ENCODE measurements at places on chromosomes 11 and 22.

- H3K4me3 ChIP-seq = peak overlapping the region; percentile 69
- peak overlapping the region; percentile 99 for H3K27ac ChIP-seq
- H3K36me3 ChIP-seq = no peaks in the 10 kb centered on the region
- DNase-seq = no peak
These were observed 702 bp downstream of the BIRC2 start for GRCh38 chr11:102347462-102348370.

DNA sequence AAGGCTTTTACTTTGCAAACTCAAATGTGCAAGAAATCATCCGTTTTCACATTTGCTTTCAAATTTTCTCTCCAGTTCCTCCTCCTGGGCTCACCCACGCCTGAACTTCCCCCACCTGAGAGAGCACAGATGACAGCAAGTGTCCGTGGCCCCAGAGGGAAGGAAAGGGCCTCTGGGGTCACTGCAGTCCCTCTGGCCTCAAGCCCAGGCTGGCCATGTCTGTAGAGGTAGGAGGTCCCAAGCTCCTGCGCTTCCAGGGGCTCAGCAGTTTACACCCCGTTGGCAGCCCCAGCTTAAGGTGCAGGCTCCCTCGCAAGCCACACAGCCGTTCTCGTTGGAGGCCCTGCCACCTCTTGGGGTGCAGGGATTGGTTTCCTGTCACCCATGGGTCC is 40.5 kb upstream of the PRDM11 start:
- peaks cover 19% of the 10 kb centered on the region for H3K4me1 ChIP-seq
- no peak overlapping the region for H3K4me3 ChIP-seq
- H3K36me3 ChIP-seq = no peaks in the 10 kb centered on the region
- no peaks in the 10 kb centered on the region for H3K27me3 ChIP-seq

DNA sequence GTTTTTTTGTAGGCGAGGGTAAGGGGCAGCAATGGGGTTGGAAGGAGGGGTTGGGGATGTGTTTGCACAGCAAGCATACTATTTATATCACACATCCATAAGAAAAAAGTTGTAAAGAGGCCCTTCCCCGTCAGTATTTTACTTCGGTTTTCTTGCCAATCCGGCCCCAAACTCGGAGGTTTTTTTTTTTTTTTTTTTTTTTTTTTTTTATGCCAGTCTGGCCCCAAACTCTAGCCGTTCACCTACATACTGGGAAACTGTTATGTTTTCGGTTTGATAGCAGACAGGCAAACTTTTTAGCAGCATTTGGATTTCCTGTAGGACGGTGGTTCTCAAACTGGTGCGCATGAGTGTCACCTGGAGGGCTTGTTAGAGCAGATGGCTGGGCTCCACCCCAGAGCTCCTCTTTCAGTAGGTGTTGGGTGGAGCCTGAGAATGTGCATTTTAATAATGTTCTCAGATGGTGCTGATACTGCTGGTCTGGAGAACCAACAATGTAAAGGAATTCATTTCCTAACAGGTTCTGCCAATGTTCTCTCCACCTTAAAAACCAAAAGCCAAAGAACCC is 76.5 kb upstream of the ZBED5 start:
- H3K4me1 ChIP-seq = peaks cover 14% of the 10 kb centered on the region
- H3K27ac ChIP-seq = peak overlapping the region; percentile 80
- H3K36me3 ChIP-seq = no peaks in the 10 kb centered on the region
- no peaks in the 10 kb centered on the region for H3K27me3 ChIP-seq

DNA sequence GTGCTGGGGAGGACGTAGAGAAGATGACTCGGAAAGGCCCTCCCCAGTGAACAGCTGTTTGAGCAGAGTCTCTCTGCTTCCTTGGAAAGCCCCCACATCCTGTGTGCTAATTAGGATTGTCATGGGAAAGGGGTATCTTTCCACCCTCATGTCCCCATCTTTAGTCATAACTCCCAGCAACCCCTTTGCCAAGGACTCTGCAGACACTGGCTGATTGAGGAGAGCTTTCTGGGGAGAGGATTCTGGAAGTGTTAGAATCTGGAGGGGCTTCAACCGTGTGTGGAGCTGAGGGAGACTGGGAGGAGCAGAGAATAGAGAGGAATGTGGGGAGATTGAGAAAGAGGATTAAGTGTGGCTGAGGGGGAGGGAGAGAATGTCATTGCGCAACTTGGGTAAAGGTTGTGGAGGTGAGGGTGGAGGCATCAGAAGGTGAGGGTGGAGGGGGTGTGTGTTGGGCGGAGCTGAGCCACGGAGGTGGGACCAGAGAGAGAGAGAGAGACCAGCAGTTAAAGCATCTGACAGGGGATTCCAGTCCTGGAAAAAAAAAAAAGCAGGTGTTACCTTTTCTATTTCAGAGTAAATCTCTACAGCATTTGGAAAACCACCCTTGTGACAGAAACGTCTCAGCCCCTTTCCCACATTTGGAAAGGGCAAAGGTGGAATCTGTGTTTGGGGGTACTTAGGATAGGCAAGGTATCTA is 2.2 kb downstream of the DTX4 start:
- H3K36me3 ChIP-seq = no peaks in the 10 kb centered on the region
- H3K4me3 ChIP-seq = peak overlapping the region; percentile 64
- H3K27ac ChIP-seq = peak overlapping the region; percentile 63
- H3K4me1 ChIP-seq = peaks cover 24% of the 10 kb centered on the region
- no peaks in the 10 kb centered on the region for H3K27me3 ChIP-seq

- no peaks in the 10 kb centered on the region for H3K36me3 ChIP-seq
- H3K4me3 ChIP-seq = no peak overlapping the region
These were observed 25.2 kb downstream of the FAM76B start for GRCh38 chr11:95764267-95764898.

Data from right atrium auricular region (tissue), 2 donors.